ENCODE measurements at places on chromosomes 5 and 9. TPM values are rescaled to one million over a fixed set of nuclear protein-coding genes. Genes with fewer than 3 reads are reported as not detected.

C5orf22 gene
- total RNA-seq: 12.8 TPM

ITK gene
- total RNA-seq: not detected

SLC36A3 gene
- not detected for total RNA-seq

CCDC187 gene
- not detected for total RNA-seq

PDLIM4 gene
- 59.6 TPM for total RNA-seq

DNLZ gene
- 65.4 TPM for total RNA-seq

NRG2 gene
- total RNA-seq: 0.15 TPM

ARHGAP26 gene
- 0.67 TPM for total RNA-seq

PCDHA5 gene
- not detected for total RNA-seq

SLF1 gene
- total RNA-seq: 10.3 TPM
